ENCODE measurements at places on chromosomes 2 and 18. TPM values are rescaled to one million over a fixed set of nuclear protein-coding genes. Genes with fewer than 3 reads are reported as not detected.

DNA sequence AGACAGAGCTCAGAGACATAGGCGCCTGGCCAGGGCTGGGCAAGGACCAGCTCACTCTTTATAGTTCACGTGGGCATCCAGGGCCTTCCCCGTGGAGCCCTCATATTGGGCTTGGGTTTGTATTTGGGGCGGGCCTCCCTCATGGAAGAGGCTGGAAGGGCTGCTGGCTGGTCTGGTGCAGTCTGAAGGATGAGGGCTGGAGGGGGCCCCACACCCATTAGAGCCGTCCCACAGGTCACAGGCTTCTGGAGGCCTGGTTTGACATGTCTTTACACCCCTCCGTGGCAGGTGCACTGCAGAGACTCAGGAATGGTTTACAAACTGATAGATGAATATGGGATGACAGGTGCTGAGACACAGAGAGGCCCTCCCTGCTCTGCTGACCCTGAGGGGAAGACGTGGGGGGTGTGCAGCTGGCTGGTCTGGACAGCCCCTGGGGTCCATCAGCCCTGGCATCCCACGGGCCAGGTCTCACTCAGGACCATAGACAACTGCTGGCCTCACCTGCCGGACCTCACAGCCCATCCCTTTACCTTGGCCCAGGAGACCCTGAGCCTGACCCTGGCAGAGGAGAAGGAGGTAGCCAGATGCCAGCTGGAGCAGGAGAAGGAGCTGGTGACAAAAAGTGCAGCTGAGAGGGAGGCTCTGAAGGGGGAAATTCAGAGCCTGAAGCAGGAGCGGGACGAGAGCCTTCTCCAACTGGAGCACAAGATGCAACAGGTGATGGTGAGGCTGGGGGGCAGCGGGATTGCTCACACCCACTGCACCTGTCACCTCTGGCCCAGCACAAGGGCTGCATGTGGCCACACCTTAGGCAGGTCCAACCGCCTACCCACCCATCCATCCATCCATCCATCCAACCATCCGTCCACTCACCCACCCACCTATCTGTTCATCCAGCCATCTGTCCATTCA, 43.9 kb downstream of the CROCC2 start:
- no peaks in the 10 kb centered on the region for H3K36me3 ChIP-seq
- DNase-seq: no peak
- H3K4me1 ChIP-seq: no peaks in the 10 kb centered on the region
- no peak overlapping the region for H3K27ac ChIP-seq

DNA sequence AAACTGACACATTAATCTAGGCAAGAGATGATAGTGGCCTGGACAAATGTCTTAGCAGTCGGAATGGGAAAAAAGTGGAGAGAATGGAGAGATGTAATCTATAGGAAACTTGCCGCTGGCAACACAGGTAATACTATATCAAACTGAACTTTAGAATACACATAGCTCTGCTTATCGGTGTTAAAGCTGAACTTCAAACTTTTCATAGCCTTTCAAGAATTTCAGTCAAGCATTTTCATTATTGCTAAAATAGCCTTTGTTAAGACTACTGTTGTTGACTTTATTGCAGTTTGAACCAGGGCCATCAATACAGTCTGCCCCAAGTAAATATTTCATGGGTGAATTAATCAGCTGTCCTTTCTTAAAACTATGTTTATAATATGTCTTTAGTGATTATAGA, 12.9 kb upstream of the CHST9 start:
- DNase-seq: no peak
- H3K27ac ChIP-seq: no peak overlapping the region
- no peak overlapping the region for H3K4me3 ChIP-seq

- no peaks in the 10 kb centered on the region for H3K27me3 ChIP-seq
- no peaks in the 10 kb centered on the region for H3K36me3 ChIP-seq
- H3K4me1 ChIP-seq: no peaks in the 10 kb centered on the region
Observed at GRCh38 chr2:1486670-1487069, 73.4 kb downstream of the TPO start.

GRCh38 chr18:25896178-25896780, 194.1 kb downstream of the SS18 start:
- DNase-seq: no peak
- H3K27ac ChIP-seq: no peak overlapping the region
- H3K4me1 ChIP-seq: no peaks in the 10 kb centered on the region
- H3K27me3 ChIP-seq: no peaks in the 10 kb centered on the region
- no peak overlapping the region for H3K4me3 ChIP-seq

IL36A gene
- 2.7 TPM for total RNA-seq
